ENCODE measurements at places on chromosomes 4 and X.

- DNase-seq: no peak
These were observed 324.1 kb downstream of the TLL1 start for GRCh38 chr4:166197166-166197565.

- no peak for DNase-seq
These were observed 311.5 kb downstream of the PPP1R2C start for GRCh38 chrX:42466332-42467046.

GRCh38 chr4:56302760-56303159 lies 84.5 kb downstream of the AASDH start:
- no peak for DNase-seq

- no peak for DNase-seq
These were observed 18.5 kb upstream of the OPN1LW start for GRCh38 chrX:154125391-154126040.

- no peak for DNase-seq
These were observed 29.5 kb downstream of the MAGEB17 start for GRCh38 chrX:16196829-16197228.

- no peak for DNase-seq
These were observed 17.2 kb upstream of the SH3TC1 start for GRCh38 chr4:8181844-8182243.
